PC-9 (cell line): ENCODE measurements at places on chromosomes 7 and 10.

DNA sequence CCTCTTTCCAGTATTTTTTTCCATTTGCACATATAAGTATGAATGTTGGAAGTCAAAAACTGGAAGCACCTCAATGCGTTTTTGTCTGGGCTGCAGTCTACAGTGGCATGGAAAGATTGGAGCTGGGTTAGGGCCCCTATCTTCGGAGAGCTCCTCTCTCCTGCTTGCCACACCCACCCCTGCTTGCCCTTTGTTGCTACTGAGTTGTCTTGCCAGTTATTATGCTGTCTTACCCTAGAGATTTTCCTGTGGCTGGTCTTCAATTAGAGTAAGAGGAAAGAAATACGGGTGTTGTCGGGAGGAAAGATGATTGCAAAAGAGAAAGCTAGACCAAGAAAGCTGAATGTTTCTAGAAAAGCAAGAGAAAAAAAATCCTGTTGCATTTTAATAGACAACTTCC lies 228.9 kb upstream of the CELF2 start:
- H3K27me3 ChIP-seq, result no peaks in the 10 kb centered on the region
- DNase-seq, result no peak
- H3K4me1 ChIP-seq, result peaks cover 75% of the 10 kb centered on the region
- no peak overlapping the region for H3K27ac ChIP-seq
- H3K36me3 ChIP-seq, result peaks cover 42% of the 10 kb centered on the region

- H3K36me3 ChIP-seq, result no peaks in the 10 kb centered on the region
- peaks cover 83% of the 10 kb centered on the region for H3K27me3 ChIP-seq
- DNase-seq, result no peak
- H3K27ac ChIP-seq, result no peak overlapping the region
- H3K4me1 ChIP-seq, result no peaks in the 10 kb centered on the region
These were observed 37.7 kb upstream of the R3HCC1L start for GRCh38 chr10:98096731-98097130.

GRCh38 chr10:2214092-2214491 lies 476.8 kb upstream of the ADARB2 start:
- DNase-seq, result no peak
- no peaks in the 10 kb centered on the region for H3K4me1 ChIP-seq
- no peaks in the 10 kb centered on the region for H3K36me3 ChIP-seq
- H3K4me3 ChIP-seq, result no peak overlapping the region
- no peak overlapping the region for H3K27ac ChIP-seq

GRCh38 chr10:31207636-31208035 lies 111.4 kb upstream of the ZEB1 start:
- H3K36me3 ChIP-seq, result no peaks in the 10 kb centered on the region
- H3K4me1 ChIP-seq, result no peaks in the 10 kb centered on the region
- DNase-seq, result no peak
- H3K27me3 ChIP-seq, result no peaks in the 10 kb centered on the region
